ENCODE measurements at places on chromosomes 2 and 18. TPM values are rescaled to one million over a fixed set of nuclear protein-coding genes. Genes with fewer than 3 reads are reported as not detected.
A peak's percentile ranks its signal among the peaks of the same experiment; 100 is the strongest.

Gene HOXD4
- not detected for total RNA-seq

Gene IL36G
- not detected for total RNA-seq

Gene VAMP5
- 51.9 TPM for total RNA-seq

Gene GPC1
- 4.9 TPM for total RNA-seq

Gene IL1A
- total RNA-seq, result 15.7 TPM

Gene HOXD13
- not detected for total RNA-seq

Gene DNAJC27
- 6.9 TPM for total RNA-seq

Gene ASIC4
- total RNA-seq, result not detected

Gene GPR35
- total RNA-seq, result 4.7 TPM

Gene CCDC85A
- not detected for total RNA-seq

Gene CYP27A1
- 0.10 TPM for total RNA-seq

GRCh38 chr2:104840156-104840555 is 13.8 kb upstream of the POU3F3 start:
- no peak for DNase-seq
- peaks cover 4% of the 10 kb centered on the region for H3K4me1 ChIP-seq
- no peaks in the 10 kb centered on the region for H3K36me3 ChIP-seq
- no peak overlapping the region for H3K27ac ChIP-seq

DNA sequence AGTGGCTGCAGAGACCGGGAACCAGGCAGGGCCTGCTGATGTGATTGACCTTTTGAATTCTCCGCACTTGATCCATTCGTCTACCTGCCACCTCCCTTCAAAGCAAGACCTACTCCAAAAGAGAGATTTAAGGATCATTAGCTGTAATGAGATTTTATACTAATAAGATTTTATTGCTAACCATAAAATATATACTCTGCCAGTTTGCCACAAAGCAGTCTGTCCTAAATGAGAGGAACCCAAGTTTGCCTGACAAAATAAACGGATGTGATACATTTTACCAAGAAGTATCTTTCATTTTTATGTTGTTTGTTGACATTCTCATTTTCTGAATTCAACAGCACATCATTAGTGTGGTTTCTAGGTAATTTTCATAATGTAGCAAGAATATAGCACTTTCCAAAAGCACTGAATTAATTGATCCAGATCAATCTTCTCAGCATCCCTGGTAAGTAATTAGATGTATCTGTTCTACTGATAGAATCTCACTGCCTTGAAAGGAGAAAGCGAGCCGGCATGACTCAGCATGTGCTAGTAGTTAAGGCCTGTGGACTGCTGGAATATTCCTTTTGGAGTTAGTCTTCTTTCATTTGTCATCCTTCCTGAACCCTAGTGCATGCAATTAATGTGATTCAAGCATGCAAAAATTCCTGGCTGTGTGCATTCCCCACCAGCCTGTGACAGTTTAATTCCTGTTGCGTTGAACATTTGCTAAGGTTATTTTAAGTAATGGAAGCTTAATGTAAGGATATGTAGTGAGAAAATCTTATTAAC is 128.5 kb downstream of the ARL6IP6 start:
- DNase-seq, result no peak
- no peaks in the 10 kb centered on the region for H3K36me3 ChIP-seq
- no peak overlapping the region for H3K27ac ChIP-seq
- no peak overlapping the region for H3K4me3 ChIP-seq
- peaks cover 2% of the 10 kb centered on the region for H3K27me3 ChIP-seq

- no peak for DNase-seq
- no peak overlapping the region for H3K27ac ChIP-seq
- H3K27me3 ChIP-seq, result peaks cover 4% of the 10 kb centered on the region
- H3K4me1 ChIP-seq, result no peaks in the 10 kb centered on the region
Measured at GRCh38 chr18:50806208-50806616, 13.6 kb downstream of the MRO start.

GRCh38 chr18:80168982-80169381 is 59.9 kb downstream of the ADNP2 start:
- peaks cover 25% of the 10 kb centered on the region for H3K27me3 ChIP-seq
- H3K4me3 ChIP-seq, result no peak overlapping the region
- H3K4me1 ChIP-seq, result peaks cover 2% of the 10 kb centered on the region
- H3K36me3 ChIP-seq, result peaks cover 2% of the 10 kb centered on the region

DNA sequence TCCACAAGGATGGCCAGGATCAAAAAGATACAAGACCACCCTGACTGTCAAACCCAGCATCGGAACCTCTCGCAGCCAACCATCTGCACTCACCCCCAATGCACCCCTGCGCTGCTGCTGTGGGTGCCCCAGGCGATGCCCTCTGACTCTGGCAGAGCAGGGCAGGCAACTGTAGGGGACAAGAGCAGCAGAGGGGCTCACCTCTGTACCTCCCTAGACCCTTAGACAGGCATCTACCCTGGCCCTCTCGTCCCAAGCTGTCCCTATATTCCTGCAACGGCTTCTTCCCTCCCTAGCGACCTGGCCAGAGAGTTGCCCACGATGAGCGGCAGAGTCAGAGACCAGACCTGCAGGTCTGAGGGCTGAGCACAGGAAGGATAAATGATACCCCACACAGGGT is 128.2 kb downstream of the HDAC4 start:
- no peak overlapping the region for H3K27ac ChIP-seq
- peaks cover 5% of the 10 kb centered on the region for H3K36me3 ChIP-seq
- H3K4me3 ChIP-seq, result no peak overlapping the region
- DNase-seq, result no peak

GRCh38 chr2:191818725-191819350 is 28.1 kb downstream of the CAVIN2 start:
- no peaks in the 10 kb centered on the region for H3K36me3 ChIP-seq
- no peak for DNase-seq

DNA sequence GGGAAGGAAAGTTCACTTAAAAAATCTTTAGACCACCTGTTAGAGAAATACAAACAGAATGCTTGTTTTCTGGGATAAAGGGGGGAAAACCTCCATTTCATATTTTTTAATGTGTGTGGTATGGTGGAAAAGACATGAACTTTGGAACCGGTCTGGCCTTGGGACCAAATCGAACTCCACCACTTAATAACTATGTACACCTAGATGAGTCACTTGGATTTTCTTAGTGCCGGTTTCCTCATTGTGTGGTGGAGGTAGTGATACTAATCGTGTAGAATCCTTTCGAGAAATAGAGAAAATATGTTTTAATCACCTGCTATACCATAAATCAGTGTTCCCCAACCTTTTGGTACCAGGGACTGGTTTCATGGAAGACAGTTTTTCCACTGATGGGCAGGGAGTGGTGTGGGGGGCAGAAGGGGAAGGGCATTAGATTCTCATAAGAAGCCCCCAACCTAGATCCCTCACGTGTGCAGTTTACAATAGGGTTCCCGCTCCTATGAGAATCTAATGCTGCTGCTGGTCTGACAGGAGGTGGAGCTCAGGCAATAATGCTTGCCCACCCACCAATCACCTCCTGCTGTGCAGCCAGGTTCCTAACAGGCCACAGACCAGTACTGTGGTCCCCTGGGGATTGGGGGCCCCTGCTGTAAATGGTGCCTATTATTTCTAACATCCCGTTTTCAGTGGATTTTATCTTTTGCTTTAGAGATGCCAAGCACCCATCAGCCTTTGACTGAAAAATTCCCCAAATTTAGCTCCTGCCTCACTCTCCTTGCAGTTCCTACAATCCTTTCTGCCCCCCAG is 308.8 kb downstream of the PRKCE start:
- DNase-seq, result no peak
- no peak overlapping the region for H3K4me3 ChIP-seq
- H3K36me3 ChIP-seq, result peaks cover 1% of the 10 kb centered on the region
- no peak overlapping the region for H3K27ac ChIP-seq
- H3K4me1 ChIP-seq, result peaks cover 16% of the 10 kb centered on the region

GRCh38 chr2:68925295-68925896 is 27.3 kb downstream of the GKN2 start:
- peaks cover 6% of the 10 kb centered on the region for H3K4me1 ChIP-seq
- no peaks in the 10 kb centered on the region for H3K36me3 ChIP-seq
- no peak overlapping the region for H3K4me3 ChIP-seq
- DNase-seq, result peak; percentile 57
- H3K27me3 ChIP-seq, result no peaks in the 10 kb centered on the region

DNA sequence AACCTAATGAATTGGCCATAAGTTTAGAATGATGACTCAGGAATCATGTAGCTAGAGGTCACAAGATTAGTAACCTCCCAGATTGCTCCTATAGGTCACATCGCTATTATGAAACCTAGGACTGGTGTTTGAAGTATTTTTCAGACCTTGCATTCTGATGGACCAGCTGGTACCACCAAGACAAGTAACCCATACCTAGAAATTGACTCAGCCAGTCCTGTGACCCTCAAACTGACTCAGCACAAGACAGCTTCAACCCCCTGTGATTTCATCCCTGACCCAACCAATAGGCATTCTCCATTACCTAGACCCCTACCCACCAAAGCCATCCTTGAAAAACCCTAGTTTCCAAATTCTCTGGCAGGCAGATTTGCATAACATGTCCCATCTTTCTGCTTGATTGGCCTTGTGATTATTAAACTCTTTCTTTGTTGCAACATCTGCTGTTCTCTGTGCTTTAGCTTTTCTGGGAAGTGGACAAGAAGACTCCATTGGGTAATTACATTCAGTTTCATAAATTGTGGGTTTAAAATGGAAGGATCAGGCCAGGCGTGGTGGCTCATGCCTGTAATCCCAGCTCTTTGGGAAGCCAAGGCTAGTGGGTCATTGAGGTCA is 254.9 kb downstream of the IRS1 start:
- no peak for DNase-seq
- no peaks in the 10 kb centered on the region for H3K27me3 ChIP-seq
- no peak overlapping the region for H3K27ac ChIP-seq
- no peaks in the 10 kb centered on the region for H3K4me1 ChIP-seq

- no peaks in the 10 kb centered on the region for H3K27me3 ChIP-seq
- no peak for DNase-seq
- H3K27ac ChIP-seq, result no peak overlapping the region
- no peak overlapping the region for H3K4me3 ChIP-seq
- no peaks in the 10 kb centered on the region for H3K36me3 ChIP-seq
- peaks cover 11% of the 10 kb centered on the region for H3K4me1 ChIP-seq
Measured at GRCh38 chr2:238943338-238944067, 95.6 kb downstream of the TWIST2 start.

GRCh38 chr2:215967590-215968378 is 45.6 kb downstream of the MREG start:
- H3K27ac ChIP-seq, result no peak overlapping the region
- no peaks in the 10 kb centered on the region for H3K27me3 ChIP-seq
- DNase-seq, result peak; percentile 15

GRCh38 chr2:174233771-174234275 is 14.5 kb downstream of the OLA1 start:
- no peak for DNase-seq
- peak overlapping the region; percentile 54 for H3K27ac ChIP-seq
- peaks cover 23% of the 10 kb centered on the region for H3K4me1 ChIP-seq
- H3K4me3 ChIP-seq, result no peak overlapping the region

DNA sequence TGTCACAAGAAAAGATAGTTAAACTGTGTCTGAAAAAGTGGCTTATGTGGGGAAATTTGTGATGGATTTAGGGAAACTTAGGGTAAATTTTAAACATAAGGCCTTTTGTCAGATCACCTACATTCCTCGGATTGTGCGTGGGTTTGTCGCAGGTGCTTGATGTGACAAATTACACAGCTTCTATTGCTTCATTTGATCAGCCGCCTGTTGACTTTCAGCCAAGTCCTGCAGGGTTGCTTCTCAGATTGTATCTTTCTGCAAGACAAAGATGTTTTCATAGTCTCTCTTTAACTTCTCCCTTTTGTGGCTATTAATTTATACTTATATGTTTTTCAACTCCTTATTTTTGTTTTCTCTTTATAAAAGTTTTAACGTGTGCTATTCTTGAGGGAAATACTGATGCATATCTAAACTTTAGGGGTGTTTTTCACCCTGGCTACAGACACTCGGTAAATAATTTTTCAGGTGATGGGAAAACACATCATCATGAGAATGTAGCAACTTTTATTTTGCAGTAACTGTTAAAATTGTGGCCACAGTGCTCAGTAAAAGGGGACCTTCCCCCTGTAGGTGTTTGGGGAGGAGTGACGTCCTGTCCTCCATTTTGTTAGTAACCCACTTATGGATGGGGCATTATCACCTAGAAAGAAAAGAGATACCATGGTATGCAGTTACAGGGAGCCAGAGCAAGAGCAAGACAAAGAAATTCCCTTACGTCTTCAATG is 31.4 kb downstream of the GALM start:
- peaks cover 48% of the 10 kb centered on the region for H3K36me3 ChIP-seq
- H3K4me1 ChIP-seq, result peaks cover 86% of the 10 kb centered on the region
- peak; percentile 71 for DNase-seq
- peak overlapping the region; percentile 94 for H3K27ac ChIP-seq
- peak overlapping the region; percentile 34 for H3K4me3 ChIP-seq
- H3K27me3 ChIP-seq, result no peaks in the 10 kb centered on the region

DNA sequence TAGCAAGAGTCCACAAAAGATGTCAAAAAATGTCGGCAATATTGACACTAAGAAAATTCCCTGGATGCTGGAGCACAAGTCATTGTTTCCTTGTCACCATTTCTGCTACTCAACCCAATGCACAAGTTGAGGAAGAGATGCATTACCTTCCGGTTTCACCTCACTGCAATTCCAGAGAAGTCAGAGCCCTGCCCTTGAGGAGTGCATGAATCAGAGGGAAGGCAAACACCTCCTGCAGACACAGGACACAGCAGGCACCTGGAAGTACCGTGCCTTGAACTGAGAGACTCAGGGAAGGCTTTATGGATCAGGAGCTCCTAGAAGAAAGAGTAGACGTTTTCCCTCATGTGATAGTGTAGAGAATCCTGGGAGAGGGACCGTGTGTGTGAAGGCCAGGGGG is 62.7 kb upstream of the ARL4C start:
- H3K4me1 ChIP-seq, result no peaks in the 10 kb centered on the region
- no peak overlapping the region for H3K27ac ChIP-seq
- H3K36me3 ChIP-seq, result no peaks in the 10 kb centered on the region
- no peak for DNase-seq
- H3K27me3 ChIP-seq, result peaks cover 1% of the 10 kb centered on the region
